Aorta (tissue), 5 donors: ENCODE measurements at places on chromosomes 12 and 14. TPM values are rescaled to one million over a fixed set of nuclear protein-coding genes. Genes with fewer than 3 reads are reported as not detected.
A peak's percentile ranks its signal among the peaks of the same experiment; 100 is the strongest.

GRCh38 chr12:24034160-24034559, 84.7 kb upstream of the SOX5 start:
- no peak for DNase-seq

DNA sequence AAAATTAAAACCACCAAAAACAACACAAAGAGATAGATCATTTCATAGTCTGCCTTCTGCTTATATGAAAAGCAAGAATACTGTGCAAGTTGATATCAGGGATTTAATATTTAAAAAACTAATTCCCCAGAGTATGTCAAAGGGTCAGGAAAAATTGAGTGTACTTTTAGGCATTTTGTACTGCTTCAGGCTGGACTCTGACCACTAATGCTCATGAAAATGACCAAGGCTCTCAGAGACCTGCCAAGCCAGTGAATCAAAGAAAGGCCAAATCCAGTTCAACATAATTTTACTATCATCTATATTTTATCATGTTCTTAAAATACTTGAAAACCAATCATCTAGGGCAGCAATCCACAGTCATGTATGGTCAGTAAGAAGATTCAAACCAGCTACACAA, 66.0 kb downstream of the TTC7B start:
- no peak for DNase-seq

GRCh38 chr14:26598081-26598671, 343 bp upstream of the NOVA1 start:
- peak; percentile 90 for DNase-seq

- no peak for DNase-seq
These were observed 3.2 kb downstream of the PLXNC1 start for GRCh38 chr12:94151582-94151981.

- DNase-seq: no peak
These were observed 154.8 kb downstream of the TMX1 start for GRCh38 chr14:51394804-51395203.

DNA sequence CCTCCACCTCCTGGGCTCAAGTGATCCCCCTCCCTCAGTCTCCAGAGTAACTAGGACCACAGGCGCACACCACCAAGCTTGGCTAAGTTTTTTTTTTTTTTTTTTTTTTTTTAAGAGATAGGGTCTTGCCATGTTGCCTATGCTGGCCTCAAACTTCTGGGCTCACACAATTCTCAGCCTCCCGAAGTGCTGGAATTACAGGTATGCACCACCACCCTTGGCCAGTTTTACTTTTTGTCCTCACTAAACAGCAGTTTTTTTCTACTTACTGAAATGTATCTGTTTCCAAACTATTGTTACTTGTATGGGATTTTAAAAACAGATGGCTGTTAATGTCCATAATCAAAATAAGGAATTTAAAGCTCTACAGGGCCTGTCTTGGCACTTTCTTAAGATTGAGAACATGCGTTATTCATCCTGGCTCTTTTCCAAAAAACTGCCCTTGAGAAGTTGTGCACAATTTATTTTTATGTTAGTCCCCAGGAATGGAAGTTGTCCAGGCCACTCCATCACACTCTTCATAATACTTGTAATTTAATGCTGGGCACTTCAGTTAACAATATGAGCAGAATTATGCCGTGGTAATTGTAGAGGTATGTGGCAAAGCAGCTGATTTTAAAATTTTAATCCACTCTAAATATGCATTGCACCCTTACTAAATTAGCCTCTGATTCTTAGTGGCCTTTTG, 51.9 kb upstream of the REP15 start:
- no peak for DNase-seq

- DNase-seq: no peak
These were observed 29.8 kb downstream of the FIGNL2 start for GRCh38 chr12:51818566-51819300.

- DNase-seq: peak; percentile 83
These were observed 642 bp downstream of the SLC38A2 start for GRCh38 chr12:46371718-46372543.

DNA sequence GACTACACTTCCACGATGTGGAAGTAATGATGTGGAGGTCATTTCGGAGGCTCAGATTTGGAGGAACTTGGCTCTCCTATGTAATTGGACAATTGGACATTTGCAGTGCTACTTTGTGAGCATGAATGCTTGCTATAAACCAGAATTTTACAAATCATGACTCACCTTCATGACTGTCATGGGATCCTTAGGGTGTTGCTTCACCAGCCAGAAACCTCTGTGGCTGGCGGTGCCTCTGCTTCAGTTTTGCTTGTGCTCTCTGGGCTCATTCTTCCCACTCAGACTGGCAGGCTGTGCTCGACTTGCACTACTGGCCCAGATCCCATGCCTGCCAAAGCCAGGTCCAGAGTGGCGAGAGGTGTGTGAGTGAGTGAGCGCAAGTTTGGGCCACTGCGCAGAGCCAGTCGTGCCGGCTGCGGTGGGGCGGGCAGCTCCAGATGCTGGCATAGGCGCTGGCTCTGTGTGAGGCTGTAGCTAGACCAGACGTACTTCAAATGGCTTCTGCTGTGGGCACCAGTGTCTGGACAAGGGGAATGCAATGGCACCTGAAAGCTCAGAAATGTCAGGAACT, 387.8 kb downstream of the AEBP2 start:
- DNase-seq: no peak

GRCh38 chr12:114982760-114983159, 298.8 kb upstream of the TBX3 start:
- DNase-seq: no peak

DNA sequence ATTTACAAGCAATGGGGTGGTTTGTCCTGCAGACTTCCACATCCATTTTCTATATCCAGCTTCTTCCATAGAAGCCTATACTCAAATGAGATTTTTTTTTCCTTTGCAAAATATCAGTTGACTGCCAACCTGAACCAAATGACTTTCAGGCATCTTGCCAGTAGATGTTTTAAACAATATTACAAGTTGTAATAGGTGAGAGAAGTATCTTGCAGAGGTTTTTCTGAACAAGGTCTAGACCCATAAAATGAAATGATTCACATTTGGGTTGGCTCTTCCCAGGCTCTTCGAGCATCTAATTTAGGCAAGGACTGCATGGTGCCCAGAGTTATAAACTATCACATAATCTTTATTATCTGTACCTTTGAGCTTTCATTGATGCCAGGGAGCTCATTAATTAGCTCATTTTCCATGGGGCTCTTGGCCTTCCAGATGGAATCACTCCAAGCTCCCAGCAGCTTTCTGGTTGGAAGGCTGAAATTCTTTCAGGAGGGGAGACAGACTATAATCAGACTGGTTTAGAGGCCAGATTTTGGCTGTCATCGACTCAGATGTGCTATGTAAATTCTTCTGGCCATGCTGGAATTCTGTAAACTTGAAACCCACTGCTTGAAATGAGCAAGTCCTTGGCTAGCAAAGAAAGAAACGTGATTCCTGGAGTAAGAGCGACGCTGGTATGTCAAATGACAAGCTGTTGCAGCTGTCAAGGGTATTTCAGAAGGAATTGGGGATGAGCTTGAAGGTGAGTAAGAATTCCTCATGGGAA, 32.2 kb upstream of the DICER1 start:
- no peak for DNase-seq

DNA sequence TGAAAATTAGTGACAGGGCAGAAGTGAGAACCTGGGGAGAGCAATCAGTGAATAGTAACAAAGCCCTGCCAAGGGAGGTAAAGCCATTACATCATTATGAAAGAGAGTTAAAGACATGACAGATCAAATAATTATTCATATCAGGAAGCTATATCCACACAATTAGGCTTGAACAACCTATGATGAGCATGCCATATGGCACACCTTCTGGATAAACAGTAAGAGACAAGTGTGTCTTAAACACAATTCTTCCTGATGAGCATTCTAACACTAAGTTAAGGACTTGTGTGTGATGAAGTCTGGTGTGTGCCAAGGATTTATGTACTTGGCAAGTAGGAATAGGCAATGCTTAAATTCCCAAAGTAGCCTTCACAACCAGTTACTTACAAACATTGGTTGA, 76.1 kb downstream of the GALNT4 start:
- no peak for DNase-seq

DNA sequence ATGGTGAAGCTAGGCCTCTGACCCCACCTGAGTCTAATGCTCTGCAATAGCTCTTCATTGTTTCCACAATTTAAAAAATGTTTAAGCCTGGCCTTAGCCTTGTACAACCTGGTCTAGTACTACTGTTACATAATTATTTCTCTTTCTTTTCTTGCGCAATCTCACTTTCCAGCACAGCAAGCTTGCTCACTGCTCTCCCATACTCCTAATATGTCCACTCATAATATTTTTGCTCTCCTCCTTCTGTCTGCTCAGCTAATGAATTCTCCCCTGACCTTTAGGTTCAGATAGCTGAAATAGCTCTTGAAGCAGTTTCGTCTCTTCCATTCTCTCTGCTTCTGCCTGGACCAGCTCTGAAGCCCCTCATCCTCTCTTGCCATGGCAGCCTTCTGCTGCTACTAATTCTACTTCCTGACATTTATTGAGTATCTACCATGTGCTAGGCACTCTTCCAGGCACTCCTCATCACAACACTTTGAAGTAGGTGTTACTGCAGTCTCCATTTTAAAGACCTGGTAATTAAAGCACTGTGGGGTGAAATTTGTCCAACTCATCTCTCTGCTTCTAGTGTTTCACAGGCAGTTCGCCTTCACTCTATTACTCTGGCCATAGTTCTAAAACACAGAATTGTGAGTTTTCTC, 2.8 kb upstream of the SLC48A1 start:
- DNase-seq: no peak

DNA sequence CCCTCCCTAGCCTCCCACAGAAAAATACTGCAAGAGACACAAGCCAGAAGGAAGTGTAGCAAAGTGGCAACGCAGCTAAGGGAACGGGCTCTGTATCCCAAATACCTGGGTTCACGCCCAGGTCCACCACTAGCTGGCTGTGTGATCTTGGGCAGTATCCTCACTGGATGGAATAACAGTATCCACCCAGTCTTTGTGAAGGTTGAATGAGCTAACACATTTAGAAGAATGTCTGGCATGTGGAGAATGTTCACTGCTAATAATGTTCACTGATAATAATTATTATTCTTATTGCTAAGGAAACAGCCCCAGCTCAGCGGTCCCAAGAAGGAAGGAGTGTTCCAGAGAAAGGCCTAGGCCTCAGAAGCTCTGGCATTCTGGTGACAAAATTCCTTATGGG, 70.9 kb downstream of the VWF start:
- no peak for DNase-seq

- no peak for DNase-seq
These were observed 45.4 kb downstream of the NIN start for GRCh38 chr14:50785457-50786063.

- no peak for DNase-seq
These were observed 207.3 kb upstream of the ARID2 start for GRCh38 chr12:45522227-45522626.

Gene KRT6C
- 0.08 TPM for polyA plus RNA-seq
